Esophagus mucosa (tissue), 1 donor: ENCODE measurements at places on chromosomes 12 and 14.

GRCh38 chr12:2696136-2696535 is 98.6 kb upstream of the FKBP4 start:
- no peak for ATAC-seq

GRCh38 chr14:96053600-96054381 is 14.6 kb downstream of the C14orf132 start:
- ATAC-seq = peak; percentile 24

DNA sequence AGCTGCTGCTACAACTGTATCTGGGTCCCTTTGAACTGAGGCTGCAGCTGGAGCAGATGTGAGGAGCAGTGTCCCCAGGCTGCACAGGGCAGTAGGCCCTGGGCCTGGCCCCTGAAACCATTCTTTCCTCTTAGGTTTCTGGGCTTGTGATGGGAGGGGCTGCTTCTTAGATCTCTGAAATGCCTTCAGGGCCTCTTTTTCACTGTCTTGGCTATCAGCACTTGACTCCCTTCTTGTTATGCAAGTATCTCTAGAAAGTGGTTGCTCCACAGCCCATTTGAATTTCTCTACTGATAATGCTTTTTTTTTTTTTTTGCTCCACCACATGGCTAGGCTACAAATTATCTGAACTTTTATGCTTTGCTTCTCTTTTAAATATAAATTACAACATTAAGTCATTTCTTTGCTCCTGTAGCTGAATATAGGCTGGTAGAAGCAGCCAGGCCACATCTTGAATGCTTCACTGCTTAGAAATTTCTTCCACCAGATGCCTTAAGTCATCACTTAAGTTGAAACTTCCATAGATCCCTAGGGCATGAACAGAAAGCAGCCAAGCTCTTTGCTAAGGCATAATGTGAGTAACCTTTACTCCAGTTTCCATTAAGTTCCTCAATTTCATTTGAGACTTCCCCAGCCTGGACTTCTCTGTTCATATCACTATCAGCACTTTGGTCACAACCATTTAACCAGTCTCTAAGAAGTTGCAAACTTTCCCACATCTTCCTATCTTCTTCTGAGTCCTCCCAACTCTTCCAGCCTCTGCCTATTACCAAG is 41.1 kb downstream of the ACSM4 start:
- no peak for ATAC-seq

- no peak for ATAC-seq
Observed at GRCh38 chr12:120571299-120571698, 9.9 kb downstream of the POP5 start.

- ATAC-seq = peak; percentile 72
Observed at GRCh38 chr14:77208291-77208978, 26.8 kb downstream of the TMEM63C start.

GRCh38 chr14:104819361-104819781 is 18.5 kb downstream of the ZBTB42 start:
- ATAC-seq = no peak

GRCh38 chr14:38261620-38262019 is 5.7 kb upstream of the CLEC14A start:
- ATAC-seq = no peak

- peak; percentile 55 for ATAC-seq
Observed at GRCh38 chr14:75144944-75145343, 18.1 kb upstream of the NEK9 start.

- ATAC-seq = no peak
Observed at GRCh38 chr12:92629349-92630065, 73.3 kb upstream of the PLEKHG7 start.

DNA sequence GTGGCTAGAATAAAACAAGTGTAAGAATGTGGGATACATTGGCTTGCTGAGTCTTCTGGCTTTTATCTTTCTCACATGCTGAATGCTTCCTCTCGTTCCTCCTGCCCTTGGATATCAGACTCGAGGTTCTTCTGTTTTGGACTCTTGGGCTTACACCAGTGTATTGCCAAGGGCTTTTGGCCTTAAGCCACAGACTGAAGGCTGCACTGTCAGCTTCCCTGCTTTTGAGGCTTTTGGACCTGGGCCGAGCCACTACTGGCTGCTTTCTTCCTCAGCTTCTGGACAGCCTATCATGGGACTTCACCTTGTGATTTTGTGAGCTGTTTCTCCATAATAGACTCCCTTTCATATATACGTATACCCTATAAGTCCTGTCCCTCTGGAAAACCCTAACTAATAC is 300.9 kb upstream of the STXBP6 start:
- ATAC-seq = no peak

- ATAC-seq = peak; percentile 41
Observed at GRCh38 chr14:74475678-74476077, 17.4 kb downstream of the NPC2 start.

- no peak for ATAC-seq
Observed at GRCh38 chr12:72207486-72208409, 64.4 kb upstream of the TRHDE start.

- no peak for ATAC-seq
Observed at GRCh38 chr12:26847431-26847830, 14.4 kb upstream of the ITPR2 start.

DNA sequence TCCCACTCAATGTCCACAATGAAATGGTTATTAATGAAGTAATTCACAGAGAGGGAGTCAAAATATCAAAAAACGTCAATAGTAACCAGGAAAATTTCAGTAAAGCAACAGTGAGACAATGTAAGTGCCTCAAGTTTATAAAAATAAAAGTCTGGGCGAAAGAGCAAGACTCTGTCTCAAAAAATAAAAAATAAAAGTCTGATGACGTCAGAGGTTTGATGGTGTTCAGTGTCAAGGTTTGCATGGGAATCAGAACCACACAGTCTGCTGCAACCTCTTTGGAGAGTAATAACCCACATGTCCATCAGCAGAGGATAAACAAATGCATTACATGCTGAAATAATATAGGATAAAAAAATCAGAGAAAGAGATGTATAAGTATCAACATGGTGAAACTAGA is 152.4 kb downstream of the ASCL1 start:
- no peak for ATAC-seq

DNA sequence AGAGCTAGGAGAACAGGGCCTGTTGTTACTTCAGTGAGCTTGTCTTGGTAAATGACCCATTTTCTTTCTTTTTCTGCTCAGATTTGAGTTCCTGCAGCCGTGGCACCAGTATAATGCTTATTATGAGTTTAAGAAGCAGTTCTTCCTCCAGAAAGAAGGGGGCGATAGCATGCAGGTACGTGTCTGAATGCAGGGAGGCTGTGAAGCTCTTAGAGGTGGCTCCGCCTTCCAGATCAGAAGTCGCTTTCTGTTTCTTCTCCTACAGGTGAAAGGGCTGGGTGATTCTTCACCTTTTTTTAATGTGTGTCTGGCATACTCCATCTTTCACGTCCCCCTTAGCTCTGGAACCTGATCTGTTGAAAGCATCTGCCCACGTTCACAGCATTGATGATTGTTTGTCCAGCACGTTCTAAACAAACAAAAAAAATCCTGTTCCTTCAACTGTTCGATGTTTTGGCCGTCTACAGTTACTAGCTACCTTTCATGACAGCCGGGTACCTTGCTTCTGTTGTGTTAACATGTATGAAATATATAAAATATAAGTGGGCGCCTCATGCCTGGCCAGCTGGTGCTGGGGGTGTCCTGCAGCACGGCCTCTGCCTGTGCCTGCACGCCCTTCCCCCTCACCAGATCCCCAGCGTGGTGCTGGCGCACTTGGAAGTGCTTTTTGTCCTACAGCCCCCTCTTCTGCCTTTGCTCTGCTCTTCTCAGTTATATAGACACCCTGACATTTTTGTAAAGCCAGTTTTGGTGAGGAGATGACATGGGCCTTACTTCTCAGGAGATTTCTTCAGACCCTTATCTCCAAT is 44.6 kb downstream of the SFSWAP start:
- ATAC-seq = no peak

GRCh38 chr12:71291746-71292145 is 133.9 kb upstream of the TSPAN8 start:
- no peak for ATAC-seq

DNA sequence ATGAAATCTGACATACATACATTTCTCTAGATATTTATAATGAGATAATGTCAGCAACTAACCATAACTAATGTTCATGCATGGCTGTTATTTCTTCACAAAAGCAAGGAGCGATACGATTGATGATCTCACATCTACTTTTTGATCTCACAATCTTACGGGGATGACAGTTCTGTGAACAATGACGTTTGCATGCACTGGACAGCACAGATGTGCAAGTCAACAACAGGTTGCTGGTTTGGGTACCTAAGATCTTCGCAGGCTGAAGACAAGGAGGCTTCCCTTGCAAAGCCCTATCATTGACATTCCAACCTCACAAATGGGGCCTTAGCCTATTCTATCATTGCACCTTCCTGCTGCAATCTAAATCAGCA is 53.6 kb downstream of the C12orf42 start:
- no peak for ATAC-seq

DNA sequence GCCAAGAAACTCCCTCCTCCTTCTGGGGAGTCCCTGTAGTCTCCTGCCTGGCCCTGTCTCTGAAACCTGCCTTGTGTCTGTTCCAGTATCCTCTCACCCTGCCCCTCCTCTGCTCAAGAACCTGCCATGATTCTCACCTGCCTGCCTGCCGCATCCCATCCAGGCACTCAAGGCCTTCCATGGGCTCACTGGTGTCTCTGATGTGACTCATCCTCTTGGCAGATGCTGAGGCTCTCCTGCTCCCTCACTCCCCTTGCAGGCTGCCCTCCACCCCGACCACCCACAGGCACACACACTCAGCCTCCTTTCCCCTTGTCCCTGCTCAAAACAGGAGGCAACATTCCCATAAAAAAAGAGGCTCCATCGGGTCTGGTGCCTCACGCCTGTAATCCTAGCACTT is 5.8 kb upstream of the BEGAIN start:
- no peak for ATAC-seq

DNA sequence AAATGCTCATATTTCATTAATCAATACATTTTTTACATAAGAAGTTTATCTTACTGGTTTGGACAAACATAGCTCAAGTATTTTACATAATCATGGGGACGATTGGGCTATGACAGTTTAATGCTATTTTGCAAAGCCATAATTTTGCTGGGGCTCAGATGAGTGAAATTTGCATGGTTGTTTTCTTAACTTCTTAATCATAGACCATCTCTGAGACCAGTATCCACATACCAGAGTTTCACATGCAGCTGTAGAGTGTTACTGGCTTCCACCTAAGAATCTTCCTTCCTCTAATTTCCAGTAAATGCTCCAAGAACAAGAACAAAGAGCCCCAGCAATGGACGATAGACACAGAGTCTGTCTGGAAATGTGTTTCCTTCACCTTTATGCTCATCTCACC is 303.0 kb upstream of the TMEM132C start:
- ATAC-seq = no peak

- no peak for ATAC-seq
Observed at GRCh38 chr12:34396861-34397590, 374.7 kb downstream of the ALG10 start.

- no peak for ATAC-seq
Observed at GRCh38 chr12:48061938-48062719, 43.8 kb downstream of the SENP1 start.

DNA sequence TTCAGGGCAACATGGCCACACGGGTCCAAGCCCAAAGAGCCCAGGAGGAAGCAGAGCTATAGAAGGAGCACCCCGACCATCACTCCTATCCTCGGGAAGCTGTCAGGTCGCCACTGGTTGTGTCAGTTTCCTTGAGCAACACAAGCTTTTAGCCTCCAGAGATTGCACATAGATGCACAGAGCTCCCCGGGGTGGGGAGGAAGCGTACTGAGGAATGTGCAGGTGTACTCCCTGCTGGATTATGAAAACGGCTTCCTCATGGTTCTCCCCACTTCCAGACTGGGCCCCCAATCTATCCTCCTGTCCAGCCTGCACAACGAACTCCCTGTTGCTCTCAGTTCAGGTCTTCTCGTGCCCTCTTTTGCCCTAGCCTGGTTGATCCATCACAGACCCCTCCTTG is 30.3 kb upstream of the IRF2BPL start:
- no peak for ATAC-seq

- ATAC-seq = peak; percentile 35
Observed at GRCh38 chr14:23694949-23695663, 58.9 kb downstream of the DHRS2 start.

DNA sequence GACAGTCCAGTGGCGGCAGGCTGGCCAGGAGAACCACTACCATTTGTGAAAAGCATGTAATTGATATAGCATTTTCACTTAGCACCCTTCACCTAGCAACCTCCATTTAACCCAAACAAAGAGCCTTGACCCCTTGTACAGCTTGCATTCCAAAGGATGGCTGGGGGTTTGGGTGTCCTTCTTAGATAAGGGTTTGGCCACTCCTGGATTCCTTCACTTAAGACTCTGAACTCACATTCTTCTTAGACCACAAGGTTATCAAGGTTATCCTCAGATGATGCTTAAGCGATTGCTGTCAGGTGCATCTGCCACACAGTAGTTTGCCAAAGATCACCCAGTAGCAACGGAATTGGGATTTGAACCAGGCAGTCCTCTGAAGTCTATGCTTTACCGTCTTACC is 102.8 kb downstream of the ZNF664 start:
- ATAC-seq = no peak

GRCh38 chr14:56992332-56992820 is 182.1 kb upstream of the OTX2 start:
- ATAC-seq = no peak

DNA sequence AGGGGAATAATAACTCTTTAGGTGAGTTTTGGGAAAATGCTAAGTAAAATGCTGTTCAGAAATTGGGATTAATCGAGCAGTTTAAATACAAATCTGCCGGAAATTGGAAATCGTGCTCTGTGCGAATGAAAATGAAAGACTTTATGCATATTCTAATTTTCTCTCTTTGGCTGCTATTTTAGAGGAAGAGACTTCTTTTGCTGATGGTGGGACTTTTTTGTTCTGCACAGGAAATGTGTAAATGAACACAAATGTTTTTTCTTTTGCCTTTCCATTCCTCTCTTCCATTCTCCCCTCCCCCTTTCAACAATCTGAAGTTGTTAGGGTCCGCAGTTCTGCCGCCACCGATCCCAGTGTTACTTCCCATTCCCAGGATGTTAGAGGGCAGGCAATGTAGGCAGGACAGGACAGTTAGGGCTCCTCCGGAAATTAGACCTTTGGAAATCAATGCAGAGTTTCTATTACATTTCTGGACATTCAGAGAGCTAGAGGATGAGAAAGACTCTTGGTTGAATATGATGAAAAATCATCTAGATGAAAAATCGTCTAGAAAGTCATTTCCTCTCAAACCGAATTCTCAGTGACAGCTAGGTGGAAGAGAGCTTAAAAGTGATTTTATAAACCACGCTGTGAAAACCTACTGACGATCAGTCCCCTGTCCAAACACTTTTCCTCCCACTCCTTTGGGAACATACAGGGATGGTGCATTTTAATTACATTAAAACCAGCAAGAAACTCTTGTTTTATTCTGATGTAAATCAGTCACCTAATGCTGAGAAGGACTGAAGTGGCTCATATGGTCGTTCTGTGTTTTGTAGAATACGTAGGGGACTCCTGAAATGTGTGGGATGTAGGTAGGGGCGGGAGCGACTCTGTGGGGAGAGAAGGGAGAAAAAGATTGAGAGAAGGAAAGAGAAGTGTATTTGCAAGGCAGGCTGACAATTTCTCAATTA is 17.8 kb downstream of the FOXG1 start:
- ATAC-seq = no peak

DNA sequence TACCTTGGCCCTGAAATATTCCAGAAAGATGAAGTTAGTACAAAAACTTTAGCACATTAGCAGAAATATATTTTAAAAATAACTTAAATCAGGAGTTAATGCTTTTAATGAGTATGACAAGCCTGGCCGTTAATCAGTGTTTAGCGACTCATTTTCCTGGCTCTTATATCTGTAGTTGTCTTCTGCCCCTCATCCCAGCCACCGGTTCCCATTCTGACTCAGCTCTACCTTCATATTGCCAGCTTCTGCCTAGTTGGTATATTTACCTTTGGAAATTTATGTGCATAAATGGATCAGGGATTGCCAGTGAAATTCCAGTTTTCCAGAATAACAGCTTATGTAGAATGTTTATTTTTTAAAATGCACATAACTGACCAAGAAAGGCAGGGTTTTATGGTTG is 79.9 kb downstream of the ERGIC2 start:
- ATAC-seq = no peak
